ENCODE measurements at places on chromosomes 5 and 9.

DNA sequence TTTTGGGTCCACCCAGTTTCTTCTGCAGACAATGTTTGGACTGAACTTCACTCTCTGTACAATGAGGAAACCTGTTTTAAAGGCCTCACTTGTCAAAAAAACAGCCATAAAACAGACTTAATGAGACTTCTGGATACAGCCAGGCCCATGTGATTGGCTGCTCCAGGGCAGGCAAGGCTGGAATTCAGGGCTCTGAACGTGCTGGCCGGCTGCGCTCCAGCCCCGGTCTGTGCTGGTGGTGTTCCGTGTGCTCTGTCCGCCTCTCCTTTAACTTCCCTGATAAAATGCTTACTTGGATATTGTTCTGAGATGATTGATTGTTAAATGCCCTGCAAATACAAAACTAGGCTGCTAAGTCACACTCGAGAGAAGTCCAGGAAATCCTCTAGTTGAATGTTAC is 131.2 kb upstream of the KLF4 start:
- no peaks in the 10 kb centered on the region for H3K36me3 ChIP-seq
- H3K27me3 ChIP-seq = no peaks in the 10 kb centered on the region
- no peaks in the 10 kb centered on the region for H3K4me1 ChIP-seq
- H3K4me3 ChIP-seq = no peak overlapping the region
- no peak overlapping the region for H3K27ac ChIP-seq

DNA sequence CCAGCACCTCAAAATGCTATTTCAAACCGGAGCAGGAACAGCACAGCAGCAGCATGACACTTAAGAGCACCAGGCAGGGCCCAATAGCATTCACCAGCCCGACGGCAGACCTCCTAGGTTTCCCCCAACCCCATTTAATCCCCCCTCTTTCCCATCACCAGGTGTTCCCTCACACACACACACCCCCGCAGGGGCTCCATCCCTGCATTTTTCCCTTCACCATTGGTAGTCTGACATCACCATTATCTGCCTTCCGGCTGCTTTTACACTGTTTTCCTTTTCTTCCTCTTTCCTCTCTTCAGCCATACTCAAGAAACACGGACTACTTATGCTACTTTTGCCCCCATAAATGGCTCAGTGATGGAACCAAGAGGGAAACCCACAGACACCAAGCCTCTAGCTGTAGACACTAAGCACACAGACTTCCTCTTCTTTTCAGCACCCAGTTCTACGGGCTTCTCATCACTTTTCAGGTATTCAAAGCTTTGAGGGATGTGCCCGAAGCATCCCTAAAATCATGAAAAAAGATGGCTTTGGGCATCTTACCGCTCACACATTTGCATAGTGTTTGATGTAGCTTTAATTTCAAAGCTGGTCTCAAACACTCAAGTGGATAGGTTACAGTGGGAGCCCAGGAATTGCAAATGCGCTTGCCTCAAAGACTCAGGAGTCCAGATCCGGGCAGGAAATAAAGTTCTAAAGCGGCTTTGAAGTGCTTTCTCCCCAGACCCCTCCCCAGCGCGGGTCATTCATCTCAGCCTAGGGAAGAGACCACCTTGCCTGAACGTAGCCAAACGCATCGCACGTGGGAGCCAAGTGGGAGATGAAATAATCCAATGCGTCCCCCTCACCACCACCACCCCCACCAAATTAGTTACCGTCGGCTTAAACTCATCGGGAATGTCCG is 141.5 kb downstream of the TSSK1B start:
- peak; percentile 34 for DNase-seq
- peak overlapping the region; percentile 88 for H3K4me3 ChIP-seq
- H3K36me3 ChIP-seq = peaks cover 4% of the 10 kb centered on the region
- peaks cover 18% of the 10 kb centered on the region for H3K4me1 ChIP-seq
- H3K27ac ChIP-seq = peak overlapping the region; percentile 71
- peaks cover 29% of the 10 kb centered on the region for H3K27me3 ChIP-seq

DNA sequence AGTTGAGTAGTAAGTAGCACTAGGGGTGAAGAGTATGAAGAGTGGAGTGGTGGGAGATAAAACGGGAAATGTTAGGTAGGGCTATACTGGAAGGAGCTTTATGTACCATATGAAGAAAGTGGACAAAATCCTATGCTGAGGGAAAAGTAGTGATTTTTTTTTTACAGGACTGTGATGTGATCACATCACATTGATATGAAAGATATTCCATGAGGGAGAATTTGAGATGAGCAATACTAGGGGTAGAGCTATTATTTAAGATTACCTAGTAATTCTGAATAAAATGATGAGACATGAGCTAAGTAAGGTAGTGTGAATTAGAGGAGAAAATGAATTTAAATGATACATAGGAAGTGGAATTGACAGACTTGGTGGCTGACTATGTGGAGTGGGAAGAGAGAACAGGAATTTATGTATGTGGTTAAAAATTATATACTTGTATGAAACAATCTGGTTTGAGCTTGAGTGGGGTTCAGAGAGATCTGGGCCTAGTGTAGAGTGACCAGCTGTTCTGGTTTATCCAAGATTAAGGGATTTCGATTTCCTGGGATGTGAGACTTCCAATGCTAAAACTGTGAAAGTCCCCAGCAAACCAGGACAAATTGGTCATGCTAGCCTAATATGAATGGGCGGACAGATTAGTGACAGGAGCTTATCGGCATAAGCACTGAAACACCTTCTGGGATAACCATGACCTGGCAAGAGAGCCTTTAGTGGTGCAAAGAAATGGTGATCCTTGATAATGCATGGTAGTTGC is 29.3 kb upstream of the STOM start:
- peaks cover 3% of the 10 kb centered on the region for H3K27me3 ChIP-seq
- no peaks in the 10 kb centered on the region for H3K36me3 ChIP-seq
- H3K27ac ChIP-seq = no peak overlapping the region
- no peak for DNase-seq
- no peak overlapping the region for H3K4me3 ChIP-seq

DNA sequence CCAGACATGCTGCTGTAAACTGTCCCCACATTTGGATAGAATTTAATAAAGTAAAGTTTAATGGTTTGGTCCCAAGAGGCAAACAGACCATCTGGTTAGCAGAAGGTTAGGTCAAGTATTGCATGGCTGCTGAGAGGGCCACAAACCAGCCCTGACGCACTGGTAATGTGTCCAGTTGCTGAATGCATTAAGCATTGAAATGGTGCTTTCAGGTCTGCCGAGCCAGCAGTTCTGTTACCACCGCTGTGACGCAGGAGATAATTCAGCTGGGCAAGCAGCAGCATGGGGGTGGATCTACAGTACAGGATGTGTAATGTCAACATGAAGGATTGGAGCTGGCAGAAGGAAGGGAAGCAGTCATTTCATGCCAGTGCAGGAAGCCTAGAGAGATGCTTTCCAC is 16.0 kb downstream of the ZNF462 start:
- H3K4me1 ChIP-seq = no peaks in the 10 kb centered on the region
- DNase-seq = no peak
- H3K36me3 ChIP-seq = no peaks in the 10 kb centered on the region
- H3K4me3 ChIP-seq = no peak overlapping the region
- H3K27me3 ChIP-seq = no peaks in the 10 kb centered on the region
- H3K27ac ChIP-seq = no peak overlapping the region
